ENCODE measurements at places on chromosomes 2 and 18.

DNA sequence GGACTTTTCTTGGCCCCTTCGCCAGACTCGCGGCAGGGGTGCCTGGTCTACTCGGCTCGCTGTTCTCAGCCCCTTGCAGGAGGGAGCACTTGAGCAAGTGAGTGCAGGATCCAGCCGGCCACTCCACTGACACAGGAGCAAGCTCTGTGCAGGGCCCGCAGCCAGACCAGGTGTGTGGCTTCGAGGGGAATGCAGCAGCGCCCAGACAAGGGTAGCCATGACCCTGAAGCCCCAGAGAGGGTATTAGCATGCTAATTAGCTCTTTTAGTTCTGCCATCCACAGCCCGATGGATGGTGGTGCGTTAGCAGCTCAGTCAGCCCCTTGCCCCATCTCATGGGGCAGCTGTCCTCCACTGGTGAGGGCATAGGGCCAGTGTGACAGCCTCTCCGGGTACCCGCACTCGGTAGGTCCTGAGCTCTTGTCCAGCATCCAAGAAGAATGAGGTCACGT is 103.2 kb upstream of the HS6ST1 start:
- DNase-seq = no peak

DNA sequence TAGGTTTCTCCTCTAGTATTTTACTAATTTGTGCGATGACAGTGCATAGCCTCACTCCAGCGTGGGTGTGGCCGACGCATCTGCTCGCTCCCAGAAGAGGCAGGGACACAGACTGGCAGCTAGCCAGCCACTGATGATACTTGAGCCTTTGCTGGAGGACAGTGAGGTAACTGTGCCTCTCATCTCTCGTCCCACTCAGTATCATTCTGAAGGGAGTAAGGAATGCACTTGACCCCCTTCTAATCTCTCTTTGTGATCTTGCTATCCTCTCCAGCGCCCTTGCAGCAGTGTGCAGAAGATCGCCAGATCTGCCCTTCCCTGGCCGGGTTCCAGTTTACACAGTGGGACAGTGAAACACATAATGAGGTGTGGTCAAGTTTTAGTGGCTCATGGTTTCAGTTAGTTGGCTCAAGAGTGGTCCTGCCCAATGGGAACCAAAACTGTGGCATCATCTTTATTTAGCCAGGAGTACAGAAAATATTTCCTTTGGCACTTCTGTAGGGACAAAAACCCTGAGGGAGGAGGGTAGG is 17.5 kb downstream of the NCAPH start:
- DNase-seq = no peak

DNA sequence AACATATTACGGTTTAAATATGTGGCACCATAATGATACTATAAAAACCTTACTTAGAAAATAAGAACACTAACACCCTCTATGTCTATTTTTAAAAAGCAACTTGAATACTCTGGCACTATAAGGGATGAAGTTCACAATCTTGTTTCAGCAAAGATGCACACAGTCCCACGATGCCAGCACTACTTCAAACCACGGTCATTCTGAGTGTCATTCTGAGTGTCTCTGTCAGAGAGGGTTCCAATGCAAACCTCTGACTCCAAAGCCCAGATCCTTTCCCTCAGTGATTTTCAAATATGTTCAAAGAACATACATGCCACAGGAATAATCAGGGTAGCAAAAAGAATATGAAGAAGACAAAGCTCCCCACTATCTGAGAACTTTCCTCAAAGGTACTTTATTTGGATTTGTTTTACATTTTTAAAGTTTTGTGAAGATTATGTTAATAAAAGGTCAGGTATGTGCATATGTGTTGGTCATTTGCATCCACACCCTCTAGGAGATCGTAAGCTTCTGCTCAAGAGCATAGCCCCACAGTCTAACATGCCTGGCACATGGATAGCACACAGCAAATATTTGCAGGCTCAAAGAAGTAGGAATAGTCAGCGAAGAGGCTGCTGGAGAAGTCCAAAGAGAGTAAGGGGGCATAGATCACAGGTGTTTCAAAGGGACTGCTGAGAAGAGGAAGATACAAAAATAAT is 127.6 kb downstream of the DYM start:
- no peak for DNase-seq

DNA sequence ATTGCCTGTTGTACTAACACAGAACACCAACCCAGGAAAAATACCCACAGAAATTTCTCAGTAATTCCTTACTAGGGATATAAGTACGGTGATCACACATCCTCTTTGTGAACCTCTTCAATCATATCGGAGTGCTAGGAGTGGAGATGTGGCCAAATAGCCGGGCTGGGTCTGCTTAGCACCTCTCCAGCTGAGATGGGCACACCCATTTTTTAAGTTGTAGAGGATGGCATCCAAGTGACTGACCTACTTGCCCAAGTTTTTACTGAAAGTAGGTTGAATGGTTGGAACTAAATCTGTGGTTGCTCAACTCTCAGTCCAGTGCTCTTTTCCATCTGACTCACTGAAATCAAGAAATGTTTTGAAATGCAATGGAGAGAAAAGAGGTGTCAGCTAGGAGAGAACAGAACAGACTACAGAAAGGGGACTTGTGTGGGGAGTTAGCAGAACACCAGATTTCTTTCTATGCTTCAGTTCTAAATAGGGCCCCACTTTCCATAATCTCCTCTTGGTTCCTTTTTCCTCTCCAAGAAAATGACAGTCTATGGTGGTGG is 68.7 kb upstream of the FSHR start:
- no peak for DNase-seq

- DNase-seq = peak; percentile 17
Observed at GRCh38 chr2:86393521-86394491, 47.4 kb upstream of the KDM3A start.

- DNase-seq = no peak
Observed at GRCh38 chr2:203690441-203691047, 15.9 kb upstream of the CD28 start.
